Endodermal cell (in vitro differentiated cells): ENCODE measurements at places on chromosomes 7 and 10. TPM values are rescaled to one million over a fixed set of nuclear protein-coding genes. Genes with fewer than 3 reads are reported as not detected.

Gene GNAT3
- not detected in 3 replicates for total RNA-seq

Gene SORCS3
- 0.28 to 0.29 TPM in 2 of 3 replicates, not detected in the other for total RNA-seq

Gene AGMO
- 0.23 TPM in 1 of 3 replicates, not detected in the others for total RNA-seq

Gene VSIR
- total RNA-seq, result 0.07 to 0.42 TPM in 2 of 3 replicates, not detected in the other

- no peaks in the 10 kb centered on the region for H3K36me3 ChIP-seq
- peak overlapping the region; percentile 81 for H3K4me3 ChIP-seq
- peaks cover 46% of the 10 kb centered on the region for H3K27me3 ChIP-seq
- no peaks in the 10 kb centered on the region for H3K4me1 ChIP-seq
These were observed 766 bp upstream of the ZMYND11 start for GRCh38 chr10:134247-135131.

- DNase-seq, result no peak
- no peaks in the 10 kb centered on the region for H3K27me3 ChIP-seq
- no peaks in the 10 kb centered on the region for H3K36me3 ChIP-seq
- no peak overlapping the region for H3K4me3 ChIP-seq
- H3K4me1 ChIP-seq, result peaks cover 12% of the 10 kb centered on the region
These were observed 162.7 kb upstream of the PRSS1 start for GRCh38 chr7:142586611-142587010.

DNA sequence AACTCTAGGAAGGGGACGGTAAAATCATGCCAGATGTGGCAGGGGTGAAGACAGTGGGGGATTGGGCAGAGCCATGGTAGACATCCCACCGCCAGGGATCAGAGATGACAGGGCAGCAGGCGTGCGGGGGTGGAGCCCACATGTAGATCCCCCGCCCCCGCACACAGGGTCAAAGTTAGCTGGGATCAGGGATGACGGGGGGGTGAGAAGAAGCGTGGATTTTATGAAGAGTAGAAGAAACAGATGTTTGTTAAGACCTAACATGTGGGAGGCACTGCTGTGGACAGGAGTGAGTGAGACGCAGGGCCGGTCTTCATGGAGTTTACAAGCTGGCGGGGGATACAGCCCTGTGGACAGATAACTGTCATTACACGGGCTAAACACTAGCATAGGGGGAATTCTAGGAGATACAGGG is 154.0 kb upstream of the KLF14 start:
- no peak overlapping the region for H3K4me3 ChIP-seq
- no peak for DNase-seq
- no peak overlapping the region for H3K27ac ChIP-seq
- H3K27me3 ChIP-seq, result no peaks in the 10 kb centered on the region
- H3K36me3 ChIP-seq, result no peaks in the 10 kb centered on the region

DNA sequence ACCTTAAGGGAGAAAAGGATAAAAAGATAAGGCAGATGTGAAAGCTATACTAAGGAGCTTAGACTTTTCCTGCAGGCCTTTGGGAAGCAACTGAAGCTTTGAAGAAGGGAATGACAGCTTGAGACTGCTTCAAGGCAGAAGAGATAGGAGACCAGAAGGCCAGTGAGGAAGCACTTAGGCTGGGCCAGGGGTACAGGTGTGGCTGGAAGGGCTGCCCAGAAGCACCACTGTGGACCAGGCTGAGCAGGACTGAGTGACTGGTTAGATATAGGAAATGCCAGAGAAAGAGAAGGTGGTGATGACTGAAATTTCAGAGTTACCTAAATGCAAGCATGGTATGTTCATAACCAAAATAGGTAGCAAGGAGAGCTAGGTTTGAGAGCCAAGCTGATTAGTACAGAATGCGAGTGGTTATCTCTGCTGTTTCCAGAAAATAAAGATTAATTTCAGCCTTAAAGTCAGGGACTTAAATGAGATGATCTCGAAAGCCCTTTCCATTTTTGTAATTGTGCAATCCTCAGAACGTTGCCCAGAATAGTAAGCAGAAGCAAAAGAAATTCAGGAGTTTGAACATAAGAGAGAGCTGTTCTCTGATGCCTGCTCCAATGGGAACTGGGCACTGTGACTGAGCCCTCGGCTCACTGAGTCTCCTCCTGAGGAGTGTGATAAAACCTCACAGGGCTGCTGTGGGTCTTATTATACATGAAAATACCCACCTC is 54.9 kb downstream of the MET start:
- peaks cover 15% of the 10 kb centered on the region for H3K4me1 ChIP-seq
- no peak overlapping the region for H3K4me3 ChIP-seq
- no peaks in the 10 kb centered on the region for H3K36me3 ChIP-seq
- DNase-seq, result no peak

DNA sequence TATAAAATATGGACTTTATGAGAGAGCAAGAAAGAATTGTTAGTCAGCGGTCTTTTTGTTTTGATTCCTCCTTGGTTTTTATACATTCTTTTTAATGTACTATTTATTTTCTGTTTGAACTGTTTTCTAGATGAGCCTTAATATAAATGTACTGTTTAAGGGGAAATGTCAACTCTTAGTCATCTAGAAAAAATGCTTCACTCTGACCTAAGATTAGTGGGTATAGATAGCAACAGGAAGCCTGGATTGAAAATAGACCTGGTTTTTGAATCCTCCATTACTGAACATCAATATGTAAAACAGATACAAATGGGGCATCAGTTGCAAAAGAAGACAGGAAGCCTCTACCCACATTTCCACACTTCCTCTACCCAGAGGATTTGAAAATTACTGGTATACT is 87.8 kb downstream of the CHRM2 start:
- H3K27ac ChIP-seq, result no peak overlapping the region
- no peaks in the 10 kb centered on the region for H3K36me3 ChIP-seq
- no peaks in the 10 kb centered on the region for H3K4me1 ChIP-seq
- no peak for DNase-seq
- no peaks in the 10 kb centered on the region for H3K27me3 ChIP-seq

DNA sequence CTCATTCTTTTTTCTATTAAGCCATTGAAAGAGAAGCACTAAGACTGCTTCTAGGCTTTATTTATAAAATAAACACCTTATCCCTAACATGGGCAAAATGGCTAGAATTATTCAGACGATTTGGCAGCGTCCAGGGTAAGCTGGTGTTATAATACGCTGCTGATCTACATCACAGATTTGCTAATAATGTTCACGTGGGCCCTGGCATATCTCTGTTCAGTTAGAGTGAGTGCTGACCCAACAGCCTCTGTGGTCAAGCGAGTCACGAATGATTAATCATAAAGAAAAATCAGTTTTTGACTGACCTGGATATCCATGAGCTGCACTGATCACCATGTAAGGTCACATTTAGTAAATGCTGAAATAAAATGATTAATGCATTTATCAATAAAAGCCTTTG is 28.4 kb upstream of the CBLL1 start:
- DNase-seq, result no peak
- no peaks in the 10 kb centered on the region for H3K36me3 ChIP-seq
- no peaks in the 10 kb centered on the region for H3K4me1 ChIP-seq
- H3K27ac ChIP-seq, result no peak overlapping the region
- no peak overlapping the region for H3K4me3 ChIP-seq
- H3K27me3 ChIP-seq, result no peaks in the 10 kb centered on the region

DNA sequence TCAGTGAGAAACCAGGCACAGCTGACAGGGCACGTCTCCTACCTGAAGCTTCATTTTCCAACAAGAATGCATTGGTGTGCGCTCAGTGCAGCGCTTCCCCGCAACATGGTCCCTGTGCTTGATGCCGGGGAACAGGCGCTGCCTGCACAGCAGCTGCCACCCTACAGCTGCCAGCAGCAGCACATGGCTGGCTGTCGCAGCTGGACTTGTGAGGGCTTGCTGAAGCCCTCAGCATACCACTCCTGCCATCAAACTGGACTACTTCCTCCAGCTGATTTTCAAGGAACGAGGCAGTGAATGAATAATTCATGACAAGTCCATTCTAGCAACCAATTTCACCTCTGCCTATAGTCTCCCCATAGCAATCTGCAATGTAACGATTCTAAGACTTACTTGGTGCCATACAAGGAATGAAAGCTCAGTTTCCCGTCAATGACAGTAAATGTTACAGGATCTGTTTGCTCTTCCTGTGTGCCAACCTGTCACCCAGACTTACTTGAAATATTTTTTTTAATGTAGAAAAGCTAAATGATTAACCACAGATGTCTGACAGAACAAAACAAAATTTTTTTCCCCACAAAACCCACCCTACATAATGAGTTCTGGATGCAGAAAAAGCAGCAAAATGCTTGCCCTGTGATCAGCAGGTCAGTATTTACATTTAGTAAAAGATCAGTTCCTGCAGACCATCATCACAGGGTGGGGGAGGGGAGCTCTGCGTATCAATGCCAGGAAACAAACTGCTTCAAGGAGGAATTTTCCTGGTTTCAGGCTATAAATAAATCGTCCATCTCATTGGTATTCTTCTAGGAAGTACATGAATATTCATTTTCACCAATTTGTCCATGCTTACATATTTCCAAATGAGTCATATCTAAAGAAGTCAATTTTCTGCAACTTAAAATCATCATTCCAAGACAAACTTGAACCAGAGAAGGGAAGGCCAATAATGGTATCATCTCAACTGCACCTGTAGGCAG is 140.6 kb downstream of the ALOX5 start:
- no peak for DNase-seq
- no peaks in the 10 kb centered on the region for H3K27me3 ChIP-seq
- no peaks in the 10 kb centered on the region for H3K36me3 ChIP-seq
- H3K4me1 ChIP-seq, result no peaks in the 10 kb centered on the region

- H3K36me3 ChIP-seq, result no peaks in the 10 kb centered on the region
- DNase-seq, result peak; percentile 74
- peak overlapping the region; percentile 70 for H3K4me3 ChIP-seq
- no peak overlapping the region for H3K27ac ChIP-seq
- H3K27me3 ChIP-seq, result peaks cover 27% of the 10 kb centered on the region
These were observed 628 bp downstream of the PARP12 start for GRCh38 chr7:140062118-140062527.

GRCh38 chr7:135349746-135350145 is 116.1 kb downstream of the STRA8 start:
- no peak overlapping the region for H3K4me3 ChIP-seq
- H3K27me3 ChIP-seq, result peaks cover 5% of the 10 kb centered on the region
- DNase-seq, result no peak
- no peaks in the 10 kb centered on the region for H3K4me1 ChIP-seq
- H3K27ac ChIP-seq, result no peak overlapping the region
- H3K36me3 ChIP-seq, result no peaks in the 10 kb centered on the region

GRCh38 chr7:20798081-20798693 is 11.5 kb upstream of the SP8 start:
- H3K4me1 ChIP-seq, result no peaks in the 10 kb centered on the region
- H3K27ac ChIP-seq, result no peak overlapping the region
- DNase-seq, result peak; percentile 89
- H3K27me3 ChIP-seq, result peaks cover 67% of the 10 kb centered on the region

GRCh38 chr10:5079306-5079830 is 14.8 kb upstream of the AKR1C3 start:
- no peaks in the 10 kb centered on the region for H3K27me3 ChIP-seq
- H3K4me1 ChIP-seq, result peaks cover 13% of the 10 kb centered on the region
- DNase-seq, result peak; percentile 62
- no peaks in the 10 kb centered on the region for H3K36me3 ChIP-seq
- H3K4me3 ChIP-seq, result peak overlapping the region; percentile 53
- no peak overlapping the region for H3K27ac ChIP-seq

DNA sequence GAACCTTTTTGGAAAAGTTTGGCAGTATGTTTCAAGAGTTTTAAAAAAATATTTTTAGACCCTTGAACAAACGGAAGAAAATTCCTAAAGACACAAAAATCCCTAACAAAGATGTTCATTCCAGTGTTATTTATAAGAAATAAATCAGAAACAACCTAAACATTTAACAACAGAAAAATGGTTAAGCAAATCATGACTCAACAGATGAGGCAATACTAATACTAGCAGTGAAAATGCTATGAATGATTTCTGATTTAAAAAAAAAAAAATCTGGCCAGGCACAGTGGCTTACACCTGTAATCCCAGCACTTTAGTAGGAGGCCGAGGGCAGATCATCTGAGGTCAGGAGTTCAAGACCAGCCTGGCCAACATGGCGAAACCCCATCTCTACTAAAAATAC is 61.0 kb downstream of the ARHGAP12 start:
- no peak for DNase-seq
- H3K27ac ChIP-seq, result no peak overlapping the region
- no peaks in the 10 kb centered on the region for H3K27me3 ChIP-seq
- peaks cover 4% of the 10 kb centered on the region for H3K36me3 ChIP-seq
- no peak overlapping the region for H3K4me3 ChIP-seq

DNA sequence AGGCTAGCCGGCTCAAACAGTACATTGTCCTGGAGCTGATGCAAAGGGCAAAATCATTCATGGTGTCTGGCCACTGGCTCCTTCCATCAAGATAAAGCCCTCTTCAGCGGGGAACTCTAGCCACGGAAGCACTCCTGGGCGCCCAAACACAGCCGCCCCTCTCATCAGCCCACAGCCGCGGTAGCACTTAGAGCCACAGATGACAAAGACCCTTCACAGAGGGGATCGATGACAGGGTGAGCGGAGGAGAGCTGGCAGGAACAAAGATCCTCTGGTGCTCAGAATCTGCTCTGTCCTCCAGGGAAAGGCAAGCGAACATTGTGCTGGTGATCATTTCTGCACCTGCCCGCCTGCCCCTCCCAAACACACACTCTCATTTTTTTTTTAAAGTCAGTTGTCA is 222.2 kb upstream of the NRP1 start:
- H3K27ac ChIP-seq, result no peak overlapping the region
- H3K4me1 ChIP-seq, result peaks cover 4% of the 10 kb centered on the region
- no peaks in the 10 kb centered on the region for H3K27me3 ChIP-seq
- no peak overlapping the region for H3K4me3 ChIP-seq
- DNase-seq, result no peak

GRCh38 chr10:70341016-70341415 is 41.4 kb downstream of the LRRC20 start:
- DNase-seq, result no peak
- no peaks in the 10 kb centered on the region for H3K4me1 ChIP-seq
- H3K4me3 ChIP-seq, result no peak overlapping the region
- H3K36me3 ChIP-seq, result peaks cover 4% of the 10 kb centered on the region
- H3K27me3 ChIP-seq, result no peaks in the 10 kb centered on the region

GRCh38 chr10:32038777-32039176 is 17.4 kb downstream of the KIF5B start:
- no peak overlapping the region for H3K4me3 ChIP-seq
- H3K27me3 ChIP-seq, result no peaks in the 10 kb centered on the region
- no peaks in the 10 kb centered on the region for H3K4me1 ChIP-seq
- H3K27ac ChIP-seq, result no peak overlapping the region
- no peak for DNase-seq

DNA sequence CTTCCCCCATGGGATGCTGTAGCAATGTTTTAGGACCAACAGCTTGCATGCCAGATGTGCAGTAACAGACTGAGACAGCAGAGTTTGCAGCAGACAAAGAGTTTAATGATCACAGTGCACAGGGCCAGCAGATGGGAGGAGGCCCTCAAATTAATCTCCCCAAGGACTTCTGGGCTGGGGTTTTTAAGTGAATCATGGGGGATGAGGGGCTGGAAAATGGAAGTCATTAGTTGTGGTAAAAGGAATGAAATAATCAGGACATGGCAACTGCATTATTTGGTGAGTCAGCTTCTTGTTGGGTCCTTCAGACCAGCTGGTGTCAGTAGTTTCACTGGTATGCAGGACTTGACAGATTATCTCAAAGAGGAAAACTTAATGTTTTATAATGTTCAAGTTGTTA is 12.6 kb upstream of the NRBF2 start:
- no peak overlapping the region for H3K4me3 ChIP-seq
- DNase-seq, result no peak
- H3K27ac ChIP-seq, result no peak overlapping the region
- no peaks in the 10 kb centered on the region for H3K4me1 ChIP-seq
- H3K27me3 ChIP-seq, result no peaks in the 10 kb centered on the region
